ENCODE measurements at places on chromosomes 11 and 22.

DNA sequence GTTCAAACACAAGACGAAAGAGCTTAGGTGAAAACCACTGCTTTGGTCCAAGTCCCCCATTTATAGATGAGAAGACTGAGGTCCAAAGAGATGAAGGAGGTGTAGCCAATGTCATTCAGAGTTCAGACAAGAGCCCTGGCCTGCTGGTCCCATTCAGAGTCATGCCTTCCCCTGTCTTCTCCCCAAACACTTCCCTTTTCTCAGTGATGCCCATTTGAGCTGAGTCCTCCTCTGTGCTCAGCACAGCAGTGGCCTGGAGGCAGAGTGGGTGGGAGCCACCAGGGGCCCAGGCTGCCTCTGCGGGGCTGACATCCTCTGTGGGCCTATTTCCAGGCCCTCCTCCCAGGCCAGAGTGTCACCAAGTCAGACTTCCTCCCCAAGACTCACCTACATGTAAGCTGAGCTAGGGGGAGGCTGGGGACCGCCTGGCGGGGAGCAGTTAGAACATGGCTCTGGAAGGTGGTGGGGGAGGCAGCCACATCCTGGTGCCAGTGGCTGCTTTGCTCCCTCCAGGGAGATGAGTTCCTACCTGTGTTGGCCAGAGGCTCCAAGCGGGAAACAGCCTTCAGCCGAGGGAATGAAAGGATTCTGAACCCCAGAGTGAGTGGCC lies 22.4 kb upstream of the LRRC10B start:
- peak; percentile 21 for DNase-seq

DNA sequence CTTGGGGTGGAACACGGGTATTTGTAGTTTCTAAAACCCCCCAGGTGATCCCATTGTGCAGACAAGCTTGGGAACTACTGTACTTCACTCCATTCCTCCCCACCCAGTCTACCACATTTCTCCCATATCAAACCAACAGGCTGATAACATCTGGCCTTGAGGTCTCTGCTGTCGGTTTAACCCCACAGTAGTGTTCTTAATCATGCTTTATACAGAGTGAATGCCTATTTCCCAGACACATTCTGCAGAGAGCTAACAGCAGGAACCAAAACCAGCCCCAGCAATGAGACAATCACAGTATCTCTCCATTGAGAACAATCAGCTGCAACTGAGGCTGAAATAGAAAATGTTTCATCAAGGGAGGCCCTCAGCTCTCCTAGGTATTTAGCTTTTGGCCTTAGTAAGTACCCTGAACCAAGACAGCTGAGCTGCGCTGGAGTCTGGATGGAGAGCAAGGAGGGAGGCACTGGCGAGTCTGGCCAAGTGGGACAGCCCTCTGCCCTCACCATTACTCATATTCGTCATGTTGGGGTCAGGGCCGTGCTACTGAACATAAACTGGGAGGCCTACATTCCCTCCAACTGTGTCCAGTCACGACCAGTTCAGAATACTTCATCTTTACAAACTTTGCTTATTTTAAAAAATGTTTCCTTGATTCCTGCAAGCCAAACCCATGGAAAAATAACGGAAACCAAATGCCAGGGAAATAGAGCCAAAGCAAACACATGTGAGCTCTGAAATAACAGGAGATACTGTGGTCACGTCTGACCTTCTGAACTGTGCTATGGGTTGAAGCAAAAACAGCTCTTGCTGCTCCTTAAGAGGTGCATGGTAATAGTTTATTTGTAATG lies 81.0 kb downstream of the CCDC34 start:
- DNase-seq = peak; percentile 28

DNA sequence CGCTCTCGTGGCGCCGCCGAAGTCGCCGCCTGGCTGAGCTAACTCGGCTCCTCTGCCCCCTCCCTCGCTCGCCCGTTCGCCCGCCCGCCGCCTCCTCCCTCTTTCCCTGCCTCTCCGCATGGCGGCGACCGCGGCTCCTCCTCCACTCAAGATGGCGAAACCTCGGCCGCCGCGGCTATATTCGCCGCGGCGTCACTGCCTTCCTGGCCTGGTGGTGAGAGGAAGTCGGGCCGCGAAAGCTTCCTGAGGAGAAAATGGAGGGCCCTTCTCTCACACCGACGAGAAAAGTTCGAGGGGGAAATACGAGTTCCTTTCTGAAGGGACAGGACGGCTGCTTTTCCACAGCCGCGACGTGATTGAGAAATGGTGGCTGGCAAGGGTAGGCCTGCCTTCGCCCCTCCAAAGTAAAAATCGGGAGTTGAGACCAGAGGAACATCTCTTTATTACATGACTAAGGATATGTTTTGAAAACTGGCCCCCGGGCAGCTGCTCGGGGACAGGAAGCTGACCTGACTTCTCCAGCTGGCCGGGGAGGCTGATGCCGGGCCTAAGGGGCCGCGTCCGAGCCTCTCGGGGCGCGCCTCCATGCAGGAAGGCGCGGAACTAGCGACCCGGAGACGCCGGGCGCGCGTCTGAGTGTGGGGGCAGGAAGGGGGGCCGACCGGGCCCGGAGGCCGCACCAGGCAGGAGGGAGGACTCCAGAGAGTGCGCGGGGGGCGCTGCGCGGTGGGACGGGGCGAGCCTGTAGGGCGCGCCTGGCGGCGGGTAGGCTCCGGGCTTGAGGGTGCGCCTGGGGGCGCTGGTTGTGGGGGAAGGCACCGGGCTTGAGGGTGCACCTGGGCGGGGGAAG lies at the start of gene DDX6:
Gene DDX6, minus strand, starts transcription at position 54 of the 850 bp plus-strand sequence. CDS start 4,913 bp downstream, outside the sequence.
- DNase-seq = peak; percentile 93

- no peak for DNase-seq
These were observed 107.0 kb downstream of the STIM1 start for GRCh38 chr11:3962406-3962840.

- peak; percentile 74 for DNase-seq
These were observed 67.3 kb upstream of the NUP50 start for GRCh38 chr22:45096256-45096907.

- DNase-seq = no peak
These were observed 10.0 kb downstream of the SHANK2 start for GRCh38 chr11:71242391-71242790.

GRCh38 chr11:63641727-63642126 lies 27.5 kb upstream of the PLAAT3 start:
- no peak for DNase-seq

GRCh38 chr11:2295971-2296912 lies 5.5 kb downstream of the C11orf21 start:
- DNase-seq = peak; percentile 8

DNA sequence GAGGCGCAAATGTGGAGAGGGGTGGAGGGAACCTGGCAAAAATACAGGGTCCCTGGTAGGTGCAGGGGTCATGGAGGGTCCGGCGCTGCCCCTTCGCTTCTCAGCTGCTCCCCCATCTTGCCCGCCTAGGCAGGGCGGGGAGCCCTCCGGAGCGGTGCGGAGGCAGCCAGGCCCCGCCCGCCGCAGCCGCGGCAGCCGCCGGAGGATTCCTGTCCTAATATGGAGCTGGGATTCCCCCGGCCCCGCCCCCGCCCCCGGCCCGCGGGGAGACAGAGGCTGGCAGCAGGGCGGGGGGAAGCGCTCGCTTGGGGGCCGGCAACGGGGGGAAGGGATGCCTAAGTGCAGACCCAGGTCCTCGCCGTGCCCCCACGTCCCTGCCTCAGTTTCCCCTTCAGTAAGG lies 1.0 kb upstream of the NPAS4 start:
- no peak for DNase-seq

- peak; percentile 91 for DNase-seq
These were observed 42.0 kb downstream of the FAM83F start for GRCh38 chr22:40036591-40037225.

Measured in hematopoietic multipotent progenitor cell treated with erythropoietin and hydrocortisone succinate and interleukin-3 and kit ligand, for 4 days (in vitro differentiated cells).